ENCODE measurements at places on chromosomes 2 and 18.

DNA sequence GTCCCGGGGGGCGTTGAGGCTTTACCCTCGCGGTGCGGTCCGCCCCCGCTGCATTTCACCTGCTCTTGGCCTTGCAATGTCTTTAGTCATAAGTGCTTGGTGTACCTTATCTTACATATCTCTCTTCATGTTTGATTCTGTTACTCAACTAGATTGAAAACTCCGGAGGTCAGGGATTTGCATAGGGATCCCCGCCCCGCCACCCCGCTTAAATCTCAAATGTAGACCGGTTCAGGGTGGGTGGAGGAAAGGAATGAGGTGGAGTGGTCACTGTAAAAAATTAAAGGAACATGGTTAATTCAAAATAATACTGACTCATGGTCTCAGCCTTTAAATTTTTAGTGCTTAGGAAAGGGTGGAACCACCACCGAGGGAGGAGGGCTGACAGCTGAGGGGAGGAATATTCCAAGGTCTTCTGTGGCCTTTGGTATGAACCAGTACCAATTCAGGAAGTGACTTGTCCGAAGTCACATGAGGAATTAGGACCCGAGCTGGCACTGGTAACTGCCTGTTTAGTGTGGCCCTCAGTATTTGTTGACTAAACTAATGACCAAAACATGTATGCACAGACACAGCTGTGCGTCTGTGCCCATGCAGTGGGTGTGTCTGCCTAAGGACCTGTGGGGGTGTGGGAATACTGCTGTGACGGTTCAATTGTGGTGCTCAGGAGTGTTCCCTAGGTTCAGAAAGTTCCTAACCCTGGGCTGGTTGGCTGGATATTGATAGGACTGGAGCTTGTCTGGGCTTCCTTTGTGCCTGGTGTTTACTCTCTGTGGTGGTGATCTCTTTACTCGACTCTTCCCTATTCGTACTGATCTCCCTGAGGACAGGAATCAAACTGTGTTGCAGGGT is 1.0 kb downstream of the PLEKHB2 start:
- peak overlapping the region; percentile 93 for H3K4me3 ChIP-seq
- no peaks in the 10 kb centered on the region for H3K27me3 ChIP-seq

GRCh38 chr2:145980318-145980717 is 1460.4 kb upstream of the ZEB2 start:
- no peaks in the 10 kb centered on the region for H3K36me3 ChIP-seq
- no peaks in the 10 kb centered on the region for H3K27me3 ChIP-seq
- no peak overlapping the region for H3K27ac ChIP-seq
- no peak for DNase-seq
- H3K4me3 ChIP-seq: no peak overlapping the region
- no peaks in the 10 kb centered on the region for H3K4me1 ChIP-seq

DNA sequence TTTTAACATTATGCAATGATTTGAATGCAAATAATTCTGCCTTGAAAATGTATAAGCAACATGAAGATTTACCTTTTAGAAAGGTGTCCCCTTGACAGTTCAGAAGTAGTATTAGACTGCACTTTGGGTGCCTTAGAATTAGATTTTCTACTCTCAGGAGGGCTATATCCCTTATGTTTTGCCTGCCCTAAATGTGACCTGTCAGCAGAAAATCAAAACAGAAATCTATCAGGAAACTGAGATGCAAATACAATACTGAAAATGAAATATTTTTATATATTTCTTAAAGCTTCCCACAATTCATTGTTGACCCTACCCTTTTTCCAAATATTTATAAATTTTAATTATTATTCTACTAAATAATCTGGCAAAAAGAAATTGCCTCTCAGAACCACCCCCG is 61.5 kb downstream of the TRIP12 start:
- H3K36me3 ChIP-seq: peaks cover 36% of the 10 kb centered on the region
- no peak overlapping the region for H3K27ac ChIP-seq
- no peaks in the 10 kb centered on the region for H3K27me3 ChIP-seq
- H3K4me1 ChIP-seq: peaks cover 19% of the 10 kb centered on the region

DNA sequence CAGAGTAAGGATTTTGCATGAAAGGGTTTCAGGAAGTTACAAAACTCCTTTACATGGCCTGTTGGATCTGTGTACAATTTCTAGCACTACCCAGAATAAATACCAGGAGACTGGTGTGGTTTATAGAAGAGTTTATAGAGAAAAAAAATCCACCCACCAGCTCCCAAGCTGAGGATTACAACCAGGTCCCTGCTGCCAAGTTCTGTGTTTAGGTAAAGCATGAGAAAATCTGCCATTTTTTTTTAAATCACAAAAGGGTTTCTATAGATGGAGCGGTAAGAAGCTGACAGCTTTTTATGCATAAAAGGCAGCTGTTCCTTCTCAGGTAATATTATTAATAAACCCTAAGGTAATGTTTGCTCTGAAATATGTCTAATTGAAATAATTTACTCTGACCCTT is 545.4 kb upstream of the ZEB2 start:
- DNase-seq: no peak
- no peak overlapping the region for H3K27ac ChIP-seq
- H3K4me3 ChIP-seq: no peak overlapping the region
- H3K27me3 ChIP-seq: no peaks in the 10 kb centered on the region
- H3K4me1 ChIP-seq: no peaks in the 10 kb centered on the region

- H3K27ac ChIP-seq: no peak overlapping the region
- no peaks in the 10 kb centered on the region for H3K36me3 ChIP-seq
- no peak overlapping the region for H3K4me3 ChIP-seq
- peaks cover 10% of the 10 kb centered on the region for H3K27me3 ChIP-seq
- DNase-seq: no peak
These were observed 29.3 kb upstream of the OTOS start for GRCh38 chr2:240169486-240170353.

- no peaks in the 10 kb centered on the region for H3K36me3 ChIP-seq
- peaks cover 4% of the 10 kb centered on the region for H3K4me1 ChIP-seq
- no peak overlapping the region for H3K4me3 ChIP-seq
- no peak overlapping the region for H3K27ac ChIP-seq
- DNase-seq: no peak
These were observed 24.7 kb upstream of the MBP start for GRCh38 chr18:77157312-77157711.

GRCh38 chr18:49591271-49591670 is 29.4 kb downstream of the LIPG start:
- no peaks in the 10 kb centered on the region for H3K4me1 ChIP-seq
- no peak for DNase-seq
- H3K27ac ChIP-seq: no peak overlapping the region

DNA sequence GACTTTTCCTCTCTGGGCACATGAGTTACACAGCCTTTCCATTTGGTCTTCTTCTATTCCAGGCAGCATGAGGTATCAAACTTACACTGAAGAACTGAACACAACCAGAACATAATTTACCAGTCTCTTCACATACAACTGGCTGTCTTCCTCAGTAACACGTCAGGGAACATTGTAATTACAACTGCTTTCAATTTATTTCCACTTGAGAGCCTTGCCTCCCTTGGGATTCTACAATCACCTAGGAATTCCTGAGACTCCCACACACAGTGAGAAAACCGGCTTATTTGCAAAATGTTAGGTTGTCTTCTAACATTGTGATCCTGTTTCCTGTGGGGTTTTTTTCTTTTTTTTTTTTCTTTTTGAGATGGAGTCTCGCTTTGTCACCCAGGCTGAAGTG is 149.9 kb downstream of the TMX3 start:
- H3K27me3 ChIP-seq: no peaks in the 10 kb centered on the region
- no peak overlapping the region for H3K27ac ChIP-seq
- no peaks in the 10 kb centered on the region for H3K4me1 ChIP-seq

DNA sequence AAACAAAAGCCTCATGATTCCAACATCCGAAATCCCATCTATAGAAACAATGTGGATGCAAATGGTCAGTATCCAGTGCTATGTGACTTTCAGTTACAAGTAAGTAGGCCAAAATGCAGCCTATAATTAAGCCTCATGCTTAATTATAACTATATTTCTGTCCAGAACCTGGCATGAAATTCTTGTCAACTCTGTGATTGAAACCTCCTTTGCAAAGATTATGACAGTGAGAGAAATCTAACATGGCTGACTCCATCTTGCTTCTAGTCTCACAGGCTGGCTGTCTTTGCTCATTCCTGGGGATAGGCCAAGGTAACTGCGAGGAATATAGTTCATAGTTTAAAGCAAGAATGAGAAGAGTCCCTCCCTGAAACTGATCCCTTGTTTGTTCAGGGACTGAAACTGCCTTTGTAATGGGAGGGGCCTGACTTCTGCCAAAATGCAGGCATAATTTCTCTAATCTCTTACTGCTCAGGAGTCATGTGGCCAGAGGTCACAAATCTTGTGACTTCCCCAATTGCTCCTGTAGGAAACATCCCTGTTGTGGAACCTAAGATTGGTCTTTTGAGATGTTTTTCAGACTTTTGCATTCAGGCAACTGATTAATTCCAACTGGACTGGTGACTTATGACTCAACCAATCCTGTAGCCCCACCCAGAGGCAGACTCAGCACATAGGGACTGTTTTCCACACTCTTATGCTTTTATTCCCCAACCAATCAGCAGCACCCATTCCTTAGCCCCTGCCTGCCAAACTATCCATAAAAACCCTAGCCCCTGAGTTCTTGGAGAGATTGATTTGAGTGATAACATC is 84.5 kb upstream of the TLK1 start:
- H3K36me3 ChIP-seq: peaks cover 13% of the 10 kb centered on the region
- no peak for DNase-seq
- no peak overlapping the region for H3K27ac ChIP-seq
- no peak overlapping the region for H3K4me3 ChIP-seq

GRCh38 chr2:7427293-7428060 is 510.3 kb downstream of the RNF144A start:
- peaks cover 7% of the 10 kb centered on the region for H3K36me3 ChIP-seq
- H3K27me3 ChIP-seq: no peaks in the 10 kb centered on the region
- H3K27ac ChIP-seq: peak overlapping the region; percentile 75
- H3K4me3 ChIP-seq: peak overlapping the region; percentile 45

Data from activated CD8-positive, alpha-beta memory T cell treated with anti-CD3 and anti-CD28 coated beads, Interleukin-2, amount 10 ng/mL, durations not matched to agents 7 days and 5 days (primary cell).